HS-27A (cell line): ENCODE measurements at places on chromosomes 2 and 18.

- peak; percentile 57 for DNase-seq
Observed at GRCh38 chr2:189086710-189087109, 92.9 kb downstream of the COL5A2 start.

DNA sequence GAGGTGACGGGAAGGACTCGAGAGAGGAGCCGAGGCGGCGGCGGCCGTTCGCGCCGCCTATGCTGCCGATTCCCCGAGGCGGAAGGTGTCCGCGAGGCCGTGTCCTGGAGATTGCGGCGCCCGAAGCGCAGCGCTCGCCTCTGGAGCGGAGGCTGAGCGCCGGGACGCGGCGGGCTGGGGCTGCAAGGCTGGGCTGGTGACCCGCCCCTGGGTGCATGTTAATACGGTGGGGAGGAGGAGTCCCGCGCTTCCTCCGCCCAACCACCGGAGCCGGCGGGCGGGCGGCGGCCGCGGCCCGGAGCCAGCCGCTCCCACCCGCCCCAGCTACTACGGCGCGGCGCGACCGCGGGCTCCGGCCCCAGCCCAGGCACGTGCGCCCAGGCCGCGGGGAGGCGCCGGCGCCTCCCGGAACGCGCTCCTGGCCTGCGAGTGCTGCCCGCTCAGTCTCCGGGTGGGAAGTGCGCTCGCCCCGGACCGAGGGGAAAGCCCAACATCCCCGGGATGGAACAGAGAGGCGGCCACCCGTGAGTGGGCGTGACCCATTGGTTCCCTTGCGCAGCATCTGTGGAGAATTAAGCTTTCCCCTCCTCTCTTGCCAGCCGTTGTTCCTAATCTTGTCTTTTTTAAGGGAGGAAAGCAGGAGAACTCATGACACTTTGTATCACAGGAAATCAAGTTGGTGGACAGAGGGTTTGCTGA is at the start of gene DLGAP1:
Gene DLGAP1, minus strand, starts transcription at position 195 of the 699 bp plus-strand sequence.
- no peak for DNase-seq

DNA sequence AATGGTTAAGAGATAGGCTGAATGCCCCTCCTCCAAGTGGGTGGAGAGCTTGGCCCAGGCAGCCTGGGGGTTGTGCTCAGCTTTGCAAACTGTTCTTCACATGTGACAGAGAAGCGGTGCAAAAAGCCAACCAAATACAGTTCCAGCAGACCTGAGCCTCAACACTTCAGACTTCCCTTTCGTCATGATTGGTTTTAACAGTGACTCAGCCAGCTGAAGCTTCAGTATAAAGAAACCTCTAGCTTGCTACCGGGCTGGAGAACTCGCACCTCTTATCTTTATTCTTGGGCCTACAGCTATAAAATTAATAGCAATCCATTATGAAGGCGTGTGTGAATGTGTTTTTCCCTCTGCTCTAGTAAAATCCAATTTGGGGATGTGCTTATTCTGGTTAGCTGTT is 20.0 kb downstream of the SETBP1 start:
- no peak for DNase-seq

DNA sequence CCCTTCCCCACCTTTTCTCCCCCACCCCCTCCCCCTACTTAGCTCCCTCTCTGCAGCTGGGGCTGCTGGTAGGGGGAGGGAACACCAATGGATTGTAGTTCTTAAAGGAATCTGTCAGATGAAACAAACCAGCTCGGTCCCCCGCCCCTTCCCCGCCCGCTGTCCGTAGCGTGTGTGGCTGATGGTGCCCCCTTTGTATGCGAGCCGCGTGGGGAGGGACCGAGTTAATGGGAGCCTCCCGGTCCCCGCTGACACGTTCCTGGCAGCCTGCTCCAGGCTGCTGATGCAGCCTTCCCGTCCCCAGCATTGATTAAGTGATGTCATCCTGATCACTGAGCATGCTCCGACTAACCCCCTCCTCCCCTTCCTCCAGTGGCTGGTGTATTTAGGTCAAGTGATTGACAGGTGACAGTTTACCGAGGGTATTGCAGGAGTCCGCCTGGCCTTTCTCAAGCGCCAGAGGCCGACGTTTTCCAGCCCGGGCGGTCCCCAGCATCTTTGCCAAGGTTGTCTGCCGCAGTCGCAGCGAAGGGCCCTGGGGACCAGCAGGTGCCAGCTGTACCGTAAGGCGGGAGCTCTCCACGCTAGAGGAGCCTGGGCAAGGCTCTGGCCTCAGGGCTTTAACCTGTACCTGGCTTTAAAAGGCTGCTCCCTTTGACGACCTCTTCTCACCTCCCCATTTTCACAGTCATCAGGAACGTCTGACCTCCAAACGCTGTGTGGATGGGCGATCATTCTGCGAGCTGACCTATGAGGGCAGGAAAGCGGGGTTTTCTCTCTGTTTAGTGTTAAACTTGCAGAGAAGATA is 1.8 kb downstream of the KIF5C start:
- no peak for DNase-seq

GRCh38 chr2:168039881-168040280 is 207.5 kb downstream of the STK39 start:
- DNase-seq, result no peak

GRCh38 chr2:204046145-204046544 is 109.6 kb downstream of the ICOS start:
- DNase-seq, result no peak

DNA sequence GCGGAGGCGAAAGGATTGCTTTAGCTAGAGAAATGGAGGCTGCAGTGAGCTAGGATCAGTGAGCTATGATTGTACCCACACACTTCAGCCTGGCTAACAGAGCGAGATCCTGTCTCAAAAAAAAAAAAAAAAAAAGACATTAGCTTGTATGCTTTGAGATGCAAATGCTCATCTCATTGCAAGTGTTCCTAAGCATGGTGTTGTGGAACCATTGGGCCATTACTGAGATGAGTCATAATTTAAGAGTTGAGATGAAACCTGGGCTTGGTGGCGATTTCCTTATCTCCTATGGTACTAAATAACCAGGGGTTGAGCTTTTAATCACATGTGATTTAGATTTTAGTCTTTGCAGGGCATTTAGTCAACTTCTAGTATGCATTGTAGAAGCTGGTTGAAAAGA is 2.2 kb downstream of the PLEKHA3 start:
- no peak for DNase-seq

GRCh38 chr2:26616706-26617587 is 24.2 kb downstream of the CIB4 start:
- DNase-seq, result no peak

GRCh38 chr2:56117764-56118163 is 66.0 kb upstream of the CCDC85A start:
- DNase-seq, result no peak

DNA sequence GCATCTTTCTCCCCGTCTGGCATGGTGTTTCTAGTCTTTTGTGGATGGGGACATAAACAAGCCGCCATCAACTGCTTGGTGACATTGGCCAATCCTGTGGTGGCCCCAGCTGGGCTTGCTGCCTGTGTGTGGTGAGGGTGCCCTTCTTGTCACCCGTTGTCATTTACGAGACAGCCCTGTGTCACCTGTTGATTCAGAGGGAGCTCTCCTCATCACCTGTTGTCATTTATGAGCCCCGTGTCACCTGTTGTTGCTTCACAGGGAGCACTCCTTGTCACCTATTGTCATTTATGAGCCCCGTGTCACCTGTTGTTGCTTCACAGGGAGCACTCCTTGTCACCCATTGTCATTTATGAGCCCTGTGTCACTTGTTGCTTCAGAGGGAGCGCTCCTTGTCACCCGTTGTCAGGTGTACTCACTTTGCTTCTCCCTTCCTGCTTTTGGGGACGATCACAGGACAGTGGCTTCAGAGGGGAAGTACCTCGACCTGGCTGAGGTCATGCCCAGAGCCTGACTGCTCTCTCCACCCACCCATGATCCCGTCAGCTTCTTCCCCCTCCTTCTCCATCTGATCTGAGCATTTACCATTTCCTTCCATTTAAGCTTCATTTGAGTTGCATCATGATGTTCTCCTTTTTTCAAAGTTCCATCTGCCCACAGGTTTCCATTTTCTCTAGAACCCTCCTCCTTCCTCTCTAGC is 29.1 kb downstream of the HPCAL1 start:
- no peak for DNase-seq

GRCh38 chr18:36543991-36544725 is 246.6 kb downstream of the FHOD3 start:
- DNase-seq, result no peak

- no peak for DNase-seq
Observed at GRCh38 chr2:155391613-155392130, 693.2 kb downstream of the KCNJ3 start.

GRCh38 chr2:100625717-100626116 is 62.9 kb downstream of the PDCL3 start:
- DNase-seq, result no peak

- DNase-seq, result no peak
Observed at GRCh38 chr2:152560166-152560565, 157.1 kb downstream of the PRPF40A start.

- no peak for DNase-seq
Observed at GRCh38 chr2:230347659-230348305, 20.8 kb downstream of the SP140L start.

DNA sequence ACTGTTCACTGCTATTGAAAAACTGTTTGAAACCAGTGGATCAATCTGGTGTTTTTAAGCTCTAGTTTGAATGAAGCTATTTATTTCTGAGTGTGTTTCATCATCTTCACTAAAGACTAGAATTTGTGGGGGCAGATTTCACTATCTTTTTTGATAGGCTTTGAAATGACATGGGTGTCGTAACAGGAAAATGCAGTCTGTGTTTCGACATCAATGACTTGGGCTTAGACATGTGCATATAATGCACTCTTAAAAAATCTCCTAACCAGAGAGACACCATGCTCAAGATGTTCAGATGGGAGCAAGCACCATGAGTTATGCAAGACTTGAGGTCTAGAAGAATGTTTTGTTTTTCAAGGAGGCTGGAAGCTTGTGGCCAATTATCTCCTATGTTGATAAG is 221.6 kb downstream of the GPD2 start:
- DNase-seq, result no peak

GRCh38 chr2:64625299-64626145 is 28.2 kb downstream of the SERTAD2 start:
- no peak for DNase-seq

DNA sequence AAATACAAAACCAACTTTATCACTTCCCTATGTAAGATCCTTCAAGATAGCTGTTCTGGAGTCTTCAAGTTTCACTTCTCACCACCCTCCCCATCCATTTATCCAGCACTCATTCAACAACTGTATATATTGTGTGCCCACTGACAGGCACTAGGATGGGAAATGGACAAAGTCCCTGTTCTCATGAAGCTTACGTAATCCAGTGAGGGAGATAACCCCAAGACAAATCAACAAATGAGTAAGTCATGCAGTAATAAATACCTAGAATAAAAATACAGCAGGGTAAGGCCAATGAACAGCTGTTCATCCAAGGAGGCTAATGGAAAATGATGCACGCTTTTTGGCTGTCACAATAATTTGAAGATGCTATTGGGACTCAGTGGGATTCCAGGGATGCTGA is 133.8 kb downstream of the MEMO1 start:
- DNase-seq, result no peak

DNA sequence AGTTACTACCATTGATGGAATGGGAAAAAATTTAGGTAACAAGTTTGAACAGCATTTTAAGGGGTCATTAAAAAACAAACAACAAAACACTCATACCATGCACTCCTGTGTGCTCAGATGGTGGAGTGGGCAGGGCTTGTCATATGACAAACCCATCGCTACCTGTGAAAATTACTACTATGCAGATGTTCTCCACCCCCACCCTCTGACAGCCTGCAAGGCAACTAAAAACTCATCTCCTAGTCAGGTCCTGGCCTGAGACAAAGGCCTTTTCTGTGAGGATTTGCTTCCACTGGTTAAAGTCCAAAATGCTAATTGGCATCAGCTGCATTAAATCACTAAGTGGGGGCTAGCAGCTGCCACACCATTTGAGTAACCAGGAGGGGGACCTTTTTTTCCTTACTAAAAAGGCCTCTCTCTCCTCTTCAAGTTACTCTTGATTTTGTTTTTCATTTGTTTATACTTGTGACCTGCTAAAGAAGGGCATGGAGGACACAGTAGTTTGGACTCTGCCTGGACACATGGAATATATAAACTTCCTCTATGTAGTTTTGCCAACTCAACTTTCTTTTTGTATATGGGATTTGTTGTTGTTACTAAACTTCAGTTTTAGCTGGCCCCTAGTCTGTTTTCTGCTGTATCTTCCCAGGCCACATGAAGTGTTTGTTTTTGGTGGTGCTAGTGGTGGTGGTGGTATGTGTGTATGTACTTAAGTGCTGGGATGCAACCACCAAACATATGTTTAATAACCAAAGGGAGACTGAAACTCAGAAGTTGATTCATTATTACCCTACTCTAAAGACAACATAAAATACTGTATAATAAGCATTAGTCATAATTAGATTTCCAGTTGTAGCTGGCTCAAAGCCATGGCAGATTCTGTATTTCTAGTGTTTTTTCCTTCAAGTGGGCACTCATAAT is 121.3 kb downstream of the MAP4K4 start:
- no peak for DNase-seq

DNA sequence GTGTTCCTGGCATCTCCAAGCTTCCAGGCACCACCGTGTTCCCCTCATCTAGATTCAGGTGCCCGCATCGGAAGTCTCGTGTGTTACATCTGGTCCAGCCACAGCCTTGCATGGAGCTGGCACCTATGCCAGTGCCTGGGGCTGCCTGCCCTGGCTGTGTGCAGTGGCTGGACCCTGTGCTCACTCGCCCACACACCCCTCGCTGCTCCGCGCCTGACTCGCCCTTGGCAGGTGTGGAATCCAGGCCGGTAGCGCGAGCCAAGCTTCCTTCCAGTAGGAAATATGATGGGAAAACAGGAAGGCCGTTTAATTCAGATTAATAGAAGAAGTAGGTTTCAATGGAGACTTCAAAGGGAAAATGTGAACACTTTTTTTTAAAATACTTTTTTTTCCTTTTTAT is 78.0 kb downstream of the PTPN4 start:
- no peak for DNase-seq

DNA sequence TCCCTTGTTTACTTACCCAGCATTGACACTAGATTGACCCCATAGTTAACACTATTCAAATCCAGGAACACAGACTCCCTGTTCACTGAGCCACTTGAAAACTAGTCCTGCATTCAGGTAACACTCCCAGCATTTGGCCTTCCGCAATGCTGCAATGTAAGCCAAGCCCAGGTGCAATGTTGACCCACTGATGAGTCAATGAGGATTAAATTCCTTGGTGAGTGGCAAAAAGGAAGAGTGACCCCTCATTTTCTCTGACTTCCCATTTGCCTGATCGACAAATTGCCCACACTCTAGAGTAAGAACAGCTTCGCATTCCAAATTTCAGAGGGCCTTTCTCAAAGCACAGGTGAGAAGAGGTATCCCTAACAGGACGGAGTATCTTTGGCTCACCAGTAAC is 251.9 kb downstream of the FBXO15 start:
- DNase-seq, result no peak

- DNase-seq, result no peak
Observed at GRCh38 chr2:20516291-20516645, 69.4 kb downstream of the RHOB start.

GRCh38 chr18:35514752-35515459 is 17.1 kb upstream of the INO80C start:
- DNase-seq, result no peak

- no peak for DNase-seq
Observed at GRCh38 chr2:157367704-157368103, 42.1 kb upstream of the ERMN start.

- DNase-seq, result no peak
Observed at GRCh38 chr2:98137196-98137595, 50.2 kb downstream of the VWA3B start.
